NK-92 treated with Interleukin-12 subunit alpha and Interleukin-12 subunit beta, amount 100 ng/mL, for 24 hours (cell line): ENCODE measurements at places on chromosomes 12 and 14.

- DNase-seq = no peak
Measured at GRCh38 chr12:43728117-43728516, 30.5 kb downstream of the PUS7L start.

- DNase-seq = no peak
Measured at GRCh38 chr14:45246691-45247090, 6.3 kb downstream of the MIS18BP1 start.

- no peak for DNase-seq
Measured at GRCh38 chr12:25792031-25792430, 166.5 kb upstream of the RASSF8 start.

DNA sequence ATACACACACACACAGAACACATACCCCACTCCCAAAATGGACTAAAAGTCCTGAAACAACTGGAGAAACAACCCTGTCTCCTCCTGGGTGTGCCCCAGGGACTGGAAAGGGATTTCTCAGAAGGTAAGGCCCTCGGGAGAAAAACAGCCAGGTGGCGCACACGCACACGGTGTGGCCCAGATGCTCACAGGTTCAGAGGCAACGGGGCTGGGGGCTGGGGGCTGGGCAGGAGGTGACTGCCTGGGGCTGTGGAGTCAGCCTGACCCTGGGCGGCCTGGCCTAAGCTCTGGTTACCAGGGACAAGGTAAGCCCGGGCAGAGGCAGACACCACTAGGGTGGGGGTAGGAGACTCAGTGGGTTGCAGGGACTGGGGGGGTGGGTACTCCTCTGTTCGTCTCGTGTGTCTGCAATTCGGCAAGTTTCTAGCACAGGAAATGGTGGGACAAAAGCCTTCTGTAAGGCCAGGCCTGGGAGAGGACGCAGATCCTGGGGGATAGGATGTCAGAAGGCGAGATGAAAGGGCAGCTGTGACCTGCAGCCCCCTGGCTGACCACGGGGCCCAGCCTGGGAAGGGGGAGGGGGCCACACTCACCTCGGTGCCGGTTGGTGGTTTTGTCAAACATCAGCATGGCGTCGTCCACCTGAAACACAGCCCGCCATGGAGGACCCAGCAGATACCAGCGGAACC is 10.4 kb downstream of the MSI1 start:
- DNase-seq = no peak

GRCh38 chr14:51004352-51004800 is 60.1 kb upstream of the PYGL start:
- no peak for DNase-seq

DNA sequence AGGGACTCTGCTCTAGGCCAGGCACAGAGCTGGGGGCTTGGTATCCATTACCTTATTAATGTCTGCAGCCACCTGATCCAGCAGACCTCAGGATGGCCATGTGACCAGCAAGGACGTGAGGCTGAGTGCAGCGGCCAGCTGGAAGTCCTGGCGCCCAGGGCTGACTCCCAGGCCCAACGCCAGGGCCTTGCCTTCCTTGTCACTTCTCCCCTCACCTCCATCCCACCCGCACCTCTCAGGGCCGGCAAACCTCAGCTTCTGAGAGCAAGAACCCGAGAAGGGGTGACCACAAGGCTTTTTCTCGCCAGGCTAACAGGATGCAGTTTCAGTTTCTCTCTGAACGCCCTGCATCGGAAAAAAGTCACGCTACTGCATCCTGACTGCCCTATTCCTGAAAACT is 15.4 kb downstream of the RAB35 start:
- no peak for DNase-seq

DNA sequence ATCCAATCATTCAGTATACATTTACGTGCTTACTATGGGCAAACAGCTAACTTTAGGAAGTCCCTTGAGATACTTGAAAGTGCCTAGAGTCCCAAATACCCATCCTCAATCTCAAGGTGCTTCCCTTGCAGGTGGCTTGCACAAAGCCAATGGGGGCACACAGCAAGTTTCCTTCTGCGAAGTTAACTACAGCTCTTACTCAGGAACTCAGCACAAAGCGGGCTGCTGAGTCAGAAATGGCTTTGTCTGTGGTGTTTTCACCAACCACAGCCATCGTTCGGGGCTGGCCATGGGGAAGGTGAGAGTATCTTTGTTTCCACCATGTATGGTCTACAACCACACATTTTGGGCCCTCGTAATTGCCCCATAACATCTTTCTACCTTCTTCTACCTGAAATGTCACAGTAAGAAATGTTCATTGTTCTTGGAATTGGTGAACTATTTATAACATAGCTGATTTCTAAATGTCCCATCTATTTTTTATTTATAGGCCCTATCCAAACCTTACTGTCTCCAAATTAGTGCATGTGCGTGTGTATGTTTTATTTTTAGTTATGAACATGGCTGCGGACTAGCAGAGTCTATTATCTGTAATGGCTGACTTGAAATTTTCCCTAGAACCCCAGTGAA is 13.9 kb downstream of the MFAP5 start:
- DNase-seq = peak; percentile 52
